ENCODE measurements at places on chromosomes 12 and 14.

DNA sequence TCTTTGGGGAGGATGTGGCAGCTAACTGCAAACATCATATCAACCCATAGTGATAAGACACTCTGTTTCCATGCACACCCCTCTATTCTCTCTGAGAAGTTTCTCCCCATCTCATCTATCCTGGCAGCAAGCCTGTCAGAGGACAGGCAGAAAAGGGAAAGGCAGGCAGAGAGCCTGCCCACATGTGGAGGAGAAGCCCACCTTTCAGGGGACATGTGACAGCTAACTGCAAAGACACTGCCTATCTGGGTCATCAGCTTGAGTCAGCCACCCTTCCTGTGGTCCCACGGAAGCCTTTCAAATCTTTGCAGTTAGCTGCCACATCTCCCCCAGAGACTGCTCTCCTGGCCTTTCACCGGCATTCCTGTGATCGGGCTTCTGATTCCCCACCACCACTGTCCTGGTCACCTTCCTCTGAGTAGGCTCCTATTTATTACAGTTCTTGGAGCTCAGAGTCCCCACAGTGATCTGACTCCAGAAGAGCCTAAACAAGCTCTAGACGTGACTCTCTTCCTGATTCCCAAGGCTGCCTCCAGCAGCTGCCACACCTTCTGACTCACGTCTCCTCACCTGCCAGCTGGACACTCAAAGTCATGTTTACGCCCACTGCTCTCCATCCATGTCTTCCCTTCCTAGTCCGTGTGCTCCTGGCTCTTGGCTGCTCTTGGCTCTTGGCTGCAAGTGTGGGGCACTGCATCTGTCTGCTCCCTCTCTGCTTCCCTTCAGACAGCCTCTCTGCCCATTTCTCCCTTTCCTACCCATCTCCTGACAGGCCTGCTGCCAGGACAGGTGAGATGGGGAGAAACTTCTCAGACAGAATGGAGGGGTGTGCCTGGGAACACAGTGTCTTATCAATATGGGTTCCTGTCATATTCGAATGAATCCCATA is 7.5 kb upstream of the KRT1 start:
- no peaks in the 10 kb centered on the region for H3K27me3 ChIP-seq
- no peaks in the 10 kb centered on the region for H3K36me3 ChIP-seq
- peak; percentile 92 for DNase-seq
- peaks cover 2% of the 10 kb centered on the region for H3K4me1 ChIP-seq
- no peak overlapping the region for H3K4me3 ChIP-seq

DNA sequence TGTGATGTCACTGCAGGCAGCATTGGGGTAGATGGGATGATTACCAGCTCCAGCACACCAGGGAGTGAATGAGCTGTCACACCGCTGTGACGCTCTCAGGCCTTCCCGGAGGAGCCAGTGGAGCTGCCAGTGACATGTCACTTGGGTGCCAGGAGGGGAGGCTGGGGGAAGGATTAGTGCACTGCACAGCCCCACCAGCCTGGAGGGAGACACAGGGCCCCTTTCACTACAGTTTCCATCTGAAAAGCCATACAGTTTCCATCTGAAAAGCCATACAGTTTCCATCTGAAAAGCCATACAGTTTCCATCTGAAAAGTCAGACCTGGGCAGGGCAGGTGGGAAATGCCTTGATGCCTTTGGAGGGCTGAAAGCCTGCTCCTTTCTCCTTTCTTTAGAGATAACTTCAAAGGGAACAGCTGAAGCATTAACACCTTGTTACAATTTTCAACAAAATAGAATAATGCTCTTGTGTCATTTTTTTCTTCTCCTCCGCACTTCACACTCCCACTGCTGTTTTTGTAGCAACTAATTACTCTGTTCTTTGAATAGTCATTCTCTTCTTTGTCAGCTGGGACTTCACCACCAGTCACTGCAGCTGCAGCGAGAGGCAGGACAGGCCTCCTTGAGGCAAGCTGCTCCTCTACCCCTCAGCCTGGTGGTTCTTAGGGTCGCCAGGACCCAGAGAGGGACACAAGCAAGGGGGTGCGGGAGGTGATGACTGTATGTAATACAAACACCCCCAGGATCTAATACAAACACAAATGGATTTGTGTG is 256.9 kb upstream of the RGS6 start:
- H3K4me3 ChIP-seq: no peak overlapping the region
- no peak for DNase-seq
- H3K27ac ChIP-seq: no peak overlapping the region
- no peaks in the 10 kb centered on the region for H3K27me3 ChIP-seq

GRCh38 chr14:32823706-32824105 is 115.0 kb upstream of the NPAS3 start:
- H3K27me3 ChIP-seq: no peaks in the 10 kb centered on the region
- H3K4me1 ChIP-seq: no peaks in the 10 kb centered on the region
- no peak overlapping the region for H3K27ac ChIP-seq
- no peak for DNase-seq

DNA sequence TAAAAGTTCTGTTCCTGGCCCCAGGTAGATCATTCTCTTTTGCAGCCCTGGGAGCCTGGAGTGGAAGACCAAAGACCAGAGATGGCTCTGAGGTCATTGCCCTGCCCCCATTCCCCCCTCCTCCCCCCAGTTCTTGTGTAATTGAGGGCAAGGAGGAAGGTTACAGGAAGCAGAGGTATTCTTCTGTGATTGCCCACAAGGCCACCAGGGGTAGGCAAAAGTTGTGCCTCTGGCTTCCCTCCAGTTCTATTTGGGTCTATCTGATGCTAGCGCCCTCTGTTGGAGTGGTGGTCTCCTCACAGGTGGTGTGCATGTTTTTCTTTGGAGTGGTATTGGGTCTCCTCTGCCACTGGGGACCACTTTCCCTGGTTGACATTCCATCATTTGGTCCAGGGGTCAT is 41.2 kb upstream of the CRY1 start:
- no peak for DNase-seq
- H3K27me3 ChIP-seq: no peaks in the 10 kb centered on the region
- no peak overlapping the region for H3K27ac ChIP-seq
- H3K4me1 ChIP-seq: no peaks in the 10 kb centered on the region
- no peaks in the 10 kb centered on the region for H3K36me3 ChIP-seq

DNA sequence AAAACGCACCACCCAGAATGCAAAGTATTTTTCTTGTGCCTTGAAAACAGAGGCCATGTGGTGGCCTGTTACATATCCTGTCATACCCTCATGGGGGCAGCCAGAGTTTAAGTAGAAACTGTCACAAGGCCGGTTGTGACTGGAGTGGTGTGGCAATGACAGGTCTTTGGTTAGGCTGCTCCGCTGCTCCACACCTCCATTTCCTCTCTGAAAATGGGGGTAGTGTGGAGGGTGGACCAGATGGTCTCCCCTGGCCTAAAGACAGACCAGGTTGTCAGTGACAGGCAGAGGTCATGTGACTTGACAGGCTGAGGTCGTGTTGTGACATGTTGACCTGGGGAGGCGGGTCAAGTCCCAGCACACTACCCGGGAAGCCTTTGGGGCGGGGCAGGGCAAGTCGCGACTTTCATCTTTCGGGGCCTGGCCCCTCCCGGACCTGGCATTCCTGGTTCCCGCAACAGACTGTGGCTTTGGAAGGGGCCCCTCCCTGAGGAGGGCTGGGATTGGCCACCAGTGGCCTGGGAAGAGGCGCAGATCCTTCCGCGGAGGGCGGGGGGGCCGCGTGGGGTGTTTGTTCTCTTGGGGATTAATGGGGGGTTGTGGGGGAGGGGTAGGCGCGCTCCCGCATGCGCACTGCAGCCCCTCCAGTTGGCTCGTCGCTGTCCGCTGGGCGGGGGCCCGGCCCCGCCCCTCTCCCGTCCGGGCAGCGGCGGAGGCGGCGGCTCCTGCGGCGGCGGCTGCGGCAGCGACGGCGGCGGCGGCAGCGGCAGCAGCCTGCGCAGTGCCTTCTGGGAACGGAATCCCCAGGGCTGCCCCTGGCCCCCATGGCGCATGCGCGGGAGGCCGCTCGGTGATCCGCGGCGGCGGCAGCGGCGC is at the start of gene MBD6:
Gene MBD6 (plus strand): TSS at position 814 of the 876 bp plus-strand sequence. CDS start 1,480 bp downstream, outside the sequence.
- peak within 1 kb of the TSS; percentile 97 for H3K27ac ChIP-seq
- peak; percentile 97 for DNase-seq
- H3K4me3 ChIP-seq: peak within 1 kb of the TSS; percentile 77
- no peaks in the 10 kb centered on the region for H3K27me3 ChIP-seq
- peaks cover 11% of the 10 kb centered on the region for H3K4me1 ChIP-seq
- H3K36me3 ChIP-seq: peaks cover 50% of the 10 kb centered on the region

GRCh38 chr12:95473231-95473883 is 595 bp upstream of the METAP2 start:
- H3K4me1 ChIP-seq: peaks cover 5% of the 10 kb centered on the region
- no peaks in the 10 kb centered on the region for H3K27me3 ChIP-seq
- peak overlapping the region; percentile 84 for H3K27ac ChIP-seq
- H3K36me3 ChIP-seq: no peaks in the 10 kb centered on the region

GRCh38 chr12:101877806-101878242 is 444 bp downstream of the DRAM1 start:
- H3K27ac ChIP-seq: peak overlapping the region; percentile 97
- DNase-seq: no peak
- H3K4me1 ChIP-seq: no peaks in the 10 kb centered on the region
- no peaks in the 10 kb centered on the region for H3K36me3 ChIP-seq
- peak overlapping the region; percentile 93 for H3K4me3 ChIP-seq

GRCh38 chr12:31263661-31264060 is 62.3 kb downstream of the SINHCAF start:
- no peak for DNase-seq
- H3K4me3 ChIP-seq: no peak overlapping the region
- H3K4me1 ChIP-seq: no peaks in the 10 kb centered on the region

DNA sequence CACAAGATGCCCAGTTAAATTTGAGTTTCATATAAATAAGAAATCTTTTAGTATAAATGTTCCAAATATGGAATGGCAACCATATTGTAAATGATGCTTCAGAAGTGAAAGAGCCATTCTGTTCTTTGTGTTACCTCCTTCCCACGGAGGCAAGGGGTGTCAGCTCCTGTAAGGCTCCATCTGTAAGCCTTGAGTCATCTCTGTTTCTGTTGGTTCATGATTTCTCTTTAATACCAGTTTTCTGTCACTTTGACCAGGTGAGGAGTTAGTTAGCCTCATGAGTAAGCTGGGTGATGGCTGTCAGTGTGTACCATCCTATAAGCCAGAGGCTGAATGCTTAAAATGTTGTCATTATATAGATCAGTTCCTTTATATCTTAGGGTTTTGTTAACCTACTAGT is 61.9 kb downstream of the TMEM30B start:
- no peaks in the 10 kb centered on the region for H3K27me3 ChIP-seq
- no peak overlapping the region for H3K4me3 ChIP-seq
- no peaks in the 10 kb centered on the region for H3K4me1 ChIP-seq
- no peak overlapping the region for H3K27ac ChIP-seq
- no peaks in the 10 kb centered on the region for H3K36me3 ChIP-seq

DNA sequence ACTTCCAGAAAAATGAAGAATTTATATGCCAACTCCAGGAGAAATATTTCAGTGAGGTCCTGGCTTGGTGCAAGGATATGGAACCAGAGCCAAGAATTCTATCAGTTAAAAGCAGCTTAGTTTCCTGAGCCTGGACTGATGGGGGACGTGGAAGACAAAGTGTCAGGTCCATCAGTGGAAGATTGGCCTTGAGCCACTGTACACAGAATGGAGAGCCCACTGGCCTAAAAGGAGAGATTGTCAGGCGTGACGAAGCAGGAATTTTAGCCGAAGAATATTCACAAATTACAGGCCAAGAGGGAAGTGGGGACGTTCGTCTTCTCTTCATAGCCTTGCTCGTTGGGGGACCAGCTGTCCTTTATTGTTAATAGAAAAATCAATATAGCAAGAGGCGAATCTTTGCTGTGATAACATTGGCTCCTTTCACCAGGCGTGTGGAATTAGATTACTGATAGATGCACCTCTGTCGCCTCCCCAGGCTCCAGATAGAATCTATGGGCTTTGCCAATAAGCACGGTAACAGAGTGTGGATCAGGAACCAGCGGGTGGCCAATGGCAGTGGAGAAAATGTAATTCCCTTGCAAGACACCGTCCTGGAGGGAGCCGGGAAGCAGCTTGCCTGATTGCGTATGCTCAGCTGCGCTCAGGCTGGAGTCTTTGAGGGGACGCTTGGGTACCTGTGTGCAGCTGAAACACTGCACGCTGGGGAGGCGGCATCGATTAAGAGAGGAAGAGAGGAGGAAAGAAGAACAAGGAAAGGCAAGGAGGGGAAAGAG is 56.4 kb downstream of the TMEM132C start:
- no peak for DNase-seq
- no peak overlapping the region for H3K27ac ChIP-seq
- no peaks in the 10 kb centered on the region for H3K36me3 ChIP-seq
- no peak overlapping the region for H3K4me3 ChIP-seq
- H3K27me3 ChIP-seq: no peaks in the 10 kb centered on the region
- no peaks in the 10 kb centered on the region for H3K4me1 ChIP-seq

GRCh38 chr12:16568873-16569272 is 37.1 kb downstream of the LMO3 start:
- H3K36me3 ChIP-seq: no peaks in the 10 kb centered on the region
- H3K4me3 ChIP-seq: no peak overlapping the region
- no peaks in the 10 kb centered on the region for H3K4me1 ChIP-seq
- H3K27me3 ChIP-seq: no peaks in the 10 kb centered on the region
- no peak overlapping the region for H3K27ac ChIP-seq
- no peak for DNase-seq

DNA sequence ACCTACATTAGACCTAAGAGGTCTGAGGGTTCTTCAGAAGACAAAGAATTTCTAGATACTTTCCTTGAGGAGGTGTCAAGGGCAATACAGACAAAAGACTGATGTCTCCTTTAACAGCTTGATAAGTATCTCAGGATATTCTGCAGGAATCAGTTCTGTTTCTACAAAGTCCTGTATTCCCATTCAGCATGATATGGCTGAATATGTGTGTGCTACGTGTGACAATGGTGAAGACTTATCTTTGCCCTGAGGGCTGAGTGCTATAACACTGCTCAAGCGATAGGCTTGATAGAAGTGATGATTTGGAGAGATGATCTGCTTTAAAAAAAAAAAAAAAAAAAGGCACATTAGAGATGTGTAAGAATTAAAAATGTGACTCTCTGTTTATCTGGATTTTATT is 429.7 kb downstream of the EGLN3 start:
- H3K4me3 ChIP-seq: no peak overlapping the region
- H3K27ac ChIP-seq: no peak overlapping the region
- no peak for DNase-seq
- H3K36me3 ChIP-seq: no peaks in the 10 kb centered on the region
- H3K27me3 ChIP-seq: no peaks in the 10 kb centered on the region

- no peak overlapping the region for H3K27ac ChIP-seq
- H3K36me3 ChIP-seq: no peaks in the 10 kb centered on the region
- DNase-seq: no peak
- H3K4me3 ChIP-seq: no peak overlapping the region
- H3K27me3 ChIP-seq: no peaks in the 10 kb centered on the region
Observed at GRCh38 chr14:105163040-105163742, 5.4 kb downstream of the JAG2 start.

Data from small intestine (tissue), 16 donors.